Hippocampal formation (tissue), 2 donors: ENCODE measurements at places on chromosomes 2 and 18.

GRCh38 chr2:173719471-173719870, 245.7 kb downstream of the SP3 start:
- DNase-seq, result no peak

DNA sequence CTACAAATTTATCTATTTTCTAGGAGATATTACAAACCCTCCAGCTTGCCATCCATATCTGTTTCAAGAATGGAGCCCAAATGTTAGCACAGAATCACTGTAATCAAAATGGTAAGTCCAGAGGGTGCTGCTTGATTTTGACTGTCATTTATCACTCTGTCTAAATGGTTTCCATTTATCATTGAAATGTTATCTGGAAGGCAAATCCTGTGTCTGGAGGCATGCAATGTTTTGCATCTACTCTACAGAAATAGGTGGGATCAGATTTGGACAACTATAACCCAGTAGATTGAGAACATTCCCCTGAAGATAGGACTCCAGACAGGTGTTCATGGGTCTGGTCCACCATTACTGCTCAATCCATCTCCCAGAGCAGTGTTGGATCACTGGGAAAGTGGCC, 128.7 kb downstream of the MAIP1 start:
- no peak for DNase-seq

- no peak for DNase-seq
These were observed 15.1 kb downstream of the SPTBN1 start for GRCh38 chr2:54471221-54471711.

DNA sequence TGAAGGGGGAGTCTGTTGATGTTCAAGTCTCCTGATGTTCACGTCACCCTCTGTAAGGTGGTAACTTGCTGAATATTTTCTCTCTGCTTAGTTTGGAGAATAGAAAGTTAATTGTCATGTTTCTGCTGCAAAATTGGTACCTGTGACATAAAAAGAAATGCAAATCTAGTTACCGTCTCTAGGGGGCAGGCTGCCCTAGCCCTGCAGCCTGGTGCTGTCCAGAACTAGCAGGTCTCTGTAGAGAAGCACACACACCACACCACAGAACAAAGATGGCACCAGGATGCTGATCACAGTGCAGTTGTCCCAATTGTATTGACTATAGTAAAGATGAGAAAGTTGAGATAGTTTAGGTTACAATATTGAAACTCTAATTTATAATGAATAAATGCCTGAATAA, 47.0 kb downstream of the SLC9A4 start:
- no peak for DNase-seq

DNA sequence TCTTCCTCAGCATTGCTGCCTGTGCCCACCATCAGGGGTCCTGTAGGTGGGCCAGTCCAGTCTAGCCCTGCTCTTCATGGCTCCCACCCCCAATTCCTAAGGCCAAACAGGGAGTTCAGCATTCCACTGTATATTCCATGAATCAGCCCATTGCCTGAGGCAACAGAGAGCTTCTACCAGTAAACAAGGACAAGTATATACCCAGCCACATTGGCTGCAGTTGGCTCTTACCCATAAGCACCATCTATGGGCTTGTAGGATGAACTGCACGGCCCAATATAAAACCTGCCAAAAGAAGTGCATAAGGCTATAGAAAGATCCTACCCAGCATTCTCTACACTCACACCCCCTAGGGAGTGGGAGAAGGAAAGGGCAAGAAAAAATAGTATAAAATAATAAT, 95.1 kb upstream of the SALL3 start:
- no peak for DNase-seq

DNA sequence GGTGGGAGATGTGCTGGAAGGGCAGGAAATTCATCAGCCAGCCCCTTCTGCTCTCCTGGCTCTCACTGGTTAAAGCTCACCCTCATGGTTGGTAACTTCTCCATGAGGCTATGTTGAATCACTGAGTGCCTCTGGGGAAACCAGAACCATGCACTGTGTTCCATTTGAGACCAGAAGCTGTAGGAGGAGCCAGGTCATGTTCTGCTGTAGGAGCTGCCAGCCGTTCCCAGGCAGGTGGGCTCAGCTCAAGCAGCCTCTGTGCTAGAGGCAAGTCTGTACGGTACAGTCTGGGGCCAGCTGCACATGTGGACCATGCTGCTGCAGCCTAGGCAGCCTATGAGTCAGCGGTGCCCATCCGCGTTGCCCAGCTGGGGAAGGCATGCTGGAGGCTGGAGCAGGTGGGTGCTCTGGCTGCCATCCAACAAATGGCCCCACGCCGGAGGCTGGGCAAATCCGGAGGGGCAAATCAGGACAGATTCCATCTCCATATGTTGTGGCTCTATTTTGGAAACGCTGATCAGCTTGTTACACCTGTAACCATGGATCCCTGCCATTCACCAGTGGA, 22.0 kb upstream of the KCNF1 start:
- no peak for DNase-seq

GRCh38 chr2:109351164-109351756, 222.3 kb downstream of the SH3RF3 start:
- DNase-seq, result peak; percentile 20
